ENCODE measurements at places on chromosomes 12 and 14. TPM values are rescaled to one million over a fixed set of nuclear protein-coding genes. Genes with fewer than 3 reads are reported as not detected.

SLC22A17 gene
- total RNA-seq: 14.8 TPM

ADAM21 gene
- total RNA-seq: 0.43 TPM

KRT5 gene
- 0.32 TPM for total RNA-seq

INSM2 gene
- not detected for total RNA-seq

PMCH gene
- not detected for total RNA-seq

OTOGL gene
- total RNA-seq: under 0.01 TPM

FAM161B gene
- 5.2 TPM for total RNA-seq

ZBTB1 gene
- 83.8 TPM for total RNA-seq

SLC25A47 gene
- total RNA-seq: not detected

HCAR2 gene
- total RNA-seq: not detected

DPF3 gene
- total RNA-seq: 10.4 TPM

SLC6A13 gene
- total RNA-seq: not detected

TSPAN9 gene
- total RNA-seq: 76.0 TPM

HCAR3 gene
- not detected for total RNA-seq

MLXIP gene
- total RNA-seq: 16.4 TPM

RALGAPA1 gene
- total RNA-seq: 42.2 TPM

GZMH gene
- not detected for total RNA-seq

SMOC1 gene
- not detected for total RNA-seq

KLRD1 gene
- under 0.01 TPM for total RNA-seq

RPGRIP1 gene
- not detected for total RNA-seq

IGF1 gene
- total RNA-seq: under 0.01 TPM

FIGNL2 gene
- total RNA-seq: 0.32 TPM

CEBPE gene
- not detected for total RNA-seq

MAP1LC3B2 gene
- total RNA-seq: 0.43 TPM

SCN8A gene
- total RNA-seq: 23.5 TPM

TMPRSS12 gene
- not detected for total RNA-seq

SOAT2 gene
- total RNA-seq: not detected

RTN1 gene
- total RNA-seq: 0.43 TPM

BDKRB1 gene
- 15.1 TPM for total RNA-seq

PLA2G1B gene
- not detected for total RNA-seq

FSCB gene
- total RNA-seq: under 0.01 TPM

RASSF8 gene
- 60.6 TPM for total RNA-seq

BHLHE41 gene
- 6.8 TPM for total RNA-seq

KIF26A gene
- under 0.01 TPM for total RNA-seq

All from fibroblast of villous mesenchyme (primary cell).